ENCODE measurements at places on chromosomes 5 and 9. TPM values are rescaled to one million over a fixed set of nuclear protein-coding genes. Genes with fewer than 3 reads are reported as not detected.

DNA sequence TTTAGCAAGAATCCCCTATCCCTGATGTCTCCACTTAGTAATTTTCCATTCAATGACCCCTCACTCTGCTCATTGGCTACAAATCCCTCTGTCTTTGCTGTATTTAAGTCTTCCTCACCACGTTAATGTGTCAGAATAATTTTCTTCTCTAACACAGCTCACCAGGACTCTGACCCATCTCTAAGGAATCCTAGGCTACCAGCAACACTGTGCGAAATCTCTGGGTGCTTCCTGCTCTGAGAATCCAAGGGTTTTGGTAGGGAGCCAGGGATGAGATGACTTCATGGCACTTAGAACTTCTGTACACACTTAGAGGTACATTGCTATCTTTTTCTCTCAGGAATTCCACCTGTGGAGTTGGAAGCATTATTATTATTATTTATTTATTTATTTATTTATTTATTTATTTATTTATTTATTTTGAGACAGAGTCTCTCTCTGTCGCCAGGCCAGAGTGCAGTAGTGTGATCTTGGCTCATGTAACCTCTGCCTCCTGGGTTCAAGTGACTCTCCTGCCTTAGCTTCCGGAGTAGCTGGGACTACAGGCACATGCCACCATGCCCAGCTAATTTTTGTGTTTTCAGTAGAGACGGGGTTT is 53.5 kb downstream of the FOXI1 start:
- no peaks in the 10 kb centered on the region for H3K36me3 ChIP-seq
- no peaks in the 10 kb centered on the region for H3K4me1 ChIP-seq
- no peaks in the 10 kb centered on the region for H3K27me3 ChIP-seq
- no peak overlapping the region for H3K27ac ChIP-seq
- DNase-seq: no peak

DNA sequence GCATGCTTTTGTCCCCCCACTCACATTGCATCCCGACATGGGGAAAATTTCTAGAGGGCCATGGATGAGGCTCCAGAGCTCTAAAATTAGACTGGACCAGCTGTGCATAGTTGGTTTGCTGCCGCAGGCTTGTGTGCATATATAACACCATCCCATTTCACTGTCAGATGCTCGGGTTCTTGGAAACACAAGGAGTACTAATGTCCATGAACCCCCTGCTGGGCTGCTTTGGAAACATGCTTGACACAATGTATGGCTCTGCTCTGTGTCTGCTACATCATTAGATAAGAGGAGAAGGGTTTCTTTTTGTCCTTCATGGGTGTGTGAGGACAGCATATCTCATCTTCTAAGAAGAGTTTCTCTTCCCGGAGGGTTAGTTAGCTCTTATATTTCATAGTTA is 292.1 kb upstream of the RORB start:
- H3K4me1 ChIP-seq: no peaks in the 10 kb centered on the region
- no peak for DNase-seq
- H3K4me3 ChIP-seq: no peak overlapping the region
- H3K27me3 ChIP-seq: no peaks in the 10 kb centered on the region

- no peak overlapping the region for H3K4me3 ChIP-seq
- no peaks in the 10 kb centered on the region for H3K36me3 ChIP-seq
- no peak for DNase-seq
- no peaks in the 10 kb centered on the region for H3K4me1 ChIP-seq
- peaks cover 3% of the 10 kb centered on the region for H3K27me3 ChIP-seq
- H3K27ac ChIP-seq: no peak overlapping the region
These were observed 395.3 kb downstream of the OSTF1 start for GRCh38 chr9:75483636-75484035.

The DIPK1B gene
- 0.11 TPM for total RNA-seq

- H3K27ac ChIP-seq: no peak overlapping the region
- H3K36me3 ChIP-seq: peaks cover 5% of the 10 kb centered on the region
- DNase-seq: no peak
These were observed 17.3 kb upstream of the ZBTB34 start for GRCh38 chr9:126842977-126843799.

- H3K27me3 ChIP-seq: no peaks in the 10 kb centered on the region
- no peaks in the 10 kb centered on the region for H3K36me3 ChIP-seq
- H3K4me3 ChIP-seq: no peak overlapping the region
- no peak for DNase-seq
These were observed 301.5 kb downstream of the KCTD16 start for GRCh38 chr5:144472221-144472620.

The ANGPTL2 gene
- total RNA-seq: not detected

DNA sequence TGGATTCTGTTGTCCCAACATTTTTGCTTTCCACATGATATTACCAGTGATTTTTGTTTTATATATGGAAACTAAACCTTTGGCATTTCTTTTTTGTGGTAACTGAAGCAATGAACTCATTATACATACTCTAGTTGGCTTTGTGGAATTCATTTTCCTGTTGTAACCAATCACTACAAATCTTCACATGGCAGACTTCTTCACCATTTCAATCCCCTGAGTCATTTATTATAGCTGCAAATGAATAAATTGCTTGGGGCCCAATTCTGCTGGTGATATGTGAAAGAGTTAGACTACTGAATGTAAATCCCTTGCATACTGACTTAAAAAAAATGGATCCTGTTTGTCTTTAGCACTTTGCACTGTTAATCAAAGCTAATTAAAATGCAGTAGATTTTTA is 1709.6 kb upstream of the WWC1 start:
- no peak overlapping the region for H3K4me3 ChIP-seq
- no peaks in the 10 kb centered on the region for H3K4me1 ChIP-seq
- no peak for DNase-seq
- no peak overlapping the region for H3K27ac ChIP-seq
- H3K27me3 ChIP-seq: no peaks in the 10 kb centered on the region

- no peaks in the 10 kb centered on the region for H3K36me3 ChIP-seq
- H3K4me3 ChIP-seq: no peak overlapping the region
- DNase-seq: no peak
- no peaks in the 10 kb centered on the region for H3K4me1 ChIP-seq
- no peak overlapping the region for H3K27ac ChIP-seq
These were observed 304.6 kb downstream of the SLCO4C1 start for GRCh38 chr5:101991486-101991885.

The PCDHGC3 gene
- total RNA-seq: not detected

- peaks cover 25% of the 10 kb centered on the region for H3K36me3 ChIP-seq
- H3K4me3 ChIP-seq: no peak overlapping the region
- H3K4me1 ChIP-seq: peaks cover 5% of the 10 kb centered on the region
- DNase-seq: no peak
These were observed 83.8 kb upstream of the GNA14 start for GRCh38 chr9:77731930-77732329.

The HTR1A gene
- not detected for total RNA-seq

The SPINK4 gene
- not detected for total RNA-seq

GRCh38 chr9:34611811-34612787 is at the start of gene RPP25L:
TSS of gene RPP25L (minus strand) at chr9:34612097. CDS start at chr9:34611296, 801 bp downstream.
- peak within 1 kb of the TSS; percentile 92 for H3K27ac ChIP-seq
- peaks cover 14% of the 10 kb centered on the region for H3K4me1 ChIP-seq
- peaks cover 8% of the 10 kb centered on the region for H3K36me3 ChIP-seq
- H3K4me3 ChIP-seq: peak within 1 kb of the TSS; percentile 94
- peak; percentile 97 for DNase-seq

GRCh38 chr5:20335978-20336377 is 348.0 kb upstream of the CDH18 start:
- H3K4me3 ChIP-seq: no peak overlapping the region
- no peak for DNase-seq
- H3K27ac ChIP-seq: no peak overlapping the region
- no peaks in the 10 kb centered on the region for H3K27me3 ChIP-seq
- H3K4me1 ChIP-seq: no peaks in the 10 kb centered on the region

DNA sequence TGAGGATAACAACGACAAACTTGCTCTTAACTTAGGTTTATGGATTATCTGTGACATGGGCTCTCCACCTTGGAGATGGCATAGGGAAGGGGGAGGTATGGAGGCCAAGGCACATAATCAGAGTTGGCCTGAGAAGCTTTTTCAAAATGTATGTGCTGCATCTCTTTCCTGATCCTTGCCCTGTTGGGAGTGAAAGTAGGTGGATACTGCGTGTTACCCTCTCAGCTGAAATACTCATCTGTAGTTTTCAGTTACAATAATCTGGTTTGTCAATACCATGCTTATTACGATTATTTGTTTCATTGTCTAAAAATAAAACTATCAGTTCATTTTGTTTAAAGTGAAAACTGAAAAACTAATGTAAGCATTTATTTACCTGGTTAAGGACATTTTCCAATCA is 86.7 kb downstream of the SLC44A1 start:
- no peak overlapping the region for H3K27ac ChIP-seq
- peaks cover 2% of the 10 kb centered on the region for H3K4me1 ChIP-seq
- DNase-seq: no peak

The TAF11L5 gene
- not detected for total RNA-seq

The SLC34A1 gene
- total RNA-seq: 2.1 TPM

GRCh38 chr9:93128011-93128714 is 5.9 kb downstream of the NINJ1 start:
- H3K27ac ChIP-seq: peak overlapping the region; percentile 47
- peaks cover 4% of the 10 kb centered on the region for H3K36me3 ChIP-seq
- H3K27me3 ChIP-seq: no peaks in the 10 kb centered on the region
- peaks cover 40% of the 10 kb centered on the region for H3K4me1 ChIP-seq

DNA sequence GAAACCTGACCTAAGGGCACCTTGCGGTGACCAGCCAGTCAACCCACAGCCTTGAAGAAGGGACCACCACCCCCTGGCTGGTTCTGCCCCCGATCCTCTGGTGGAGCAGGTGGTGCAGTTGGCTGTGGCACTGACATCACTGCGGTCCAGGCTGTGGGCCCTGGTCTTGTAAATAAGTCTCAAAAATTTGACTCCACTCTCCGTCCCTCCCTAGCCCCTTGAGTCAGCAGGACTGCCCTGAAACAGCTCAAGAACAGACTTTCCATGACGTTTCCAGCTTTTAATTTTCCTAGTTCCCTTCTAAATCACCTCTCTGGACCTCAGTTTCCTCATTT is 134.8 kb upstream of the BOD1 start:
- no peak for DNase-seq
- H3K27ac ChIP-seq: no peak overlapping the region
- no peaks in the 10 kb centered on the region for H3K36me3 ChIP-seq
- no peaks in the 10 kb centered on the region for H3K4me1 ChIP-seq

GRCh38 chr9:128992995-128993394 is 35.1 kb downstream of the SH3GLB2 start:
- H3K27ac ChIP-seq: no peak overlapping the region
- peaks cover 35% of the 10 kb centered on the region for H3K36me3 ChIP-seq
- no peak overlapping the region for H3K4me3 ChIP-seq
- no peaks in the 10 kb centered on the region for H3K4me1 ChIP-seq

GRCh38 chr9:89447416-89447815 is 50.5 kb downstream of the SEMA4D start:
- peaks cover 29% of the 10 kb centered on the region for H3K36me3 ChIP-seq
- no peaks in the 10 kb centered on the region for H3K27me3 ChIP-seq
- DNase-seq: no peak
- H3K4me3 ChIP-seq: no peak overlapping the region
- H3K4me1 ChIP-seq: peaks cover 76% of the 10 kb centered on the region
- H3K27ac ChIP-seq: peak overlapping the region; percentile 82

DNA sequence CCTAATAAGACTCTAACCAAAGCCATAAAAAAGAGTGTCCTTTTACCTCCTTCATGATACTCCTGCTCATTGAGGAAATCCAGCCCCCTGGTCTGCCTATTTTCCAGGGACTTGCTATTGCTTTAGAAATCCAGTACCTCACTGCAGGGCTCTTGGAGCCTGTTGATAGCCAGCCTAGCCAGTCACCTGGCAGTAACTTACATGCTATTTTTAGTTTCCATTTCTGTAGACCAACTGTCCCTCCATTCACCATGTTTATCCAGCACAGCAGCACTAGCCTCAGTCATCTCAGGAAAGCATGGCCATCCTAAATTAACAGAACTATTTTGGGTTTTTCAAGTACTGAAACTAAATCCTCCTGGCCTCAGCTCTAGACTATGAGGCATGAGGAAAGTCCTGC is 91.5 kb upstream of the PHF24 start:
- H3K4me3 ChIP-seq: no peak overlapping the region
- H3K36me3 ChIP-seq: no peaks in the 10 kb centered on the region
- no peaks in the 10 kb centered on the region for H3K4me1 ChIP-seq
- H3K27me3 ChIP-seq: peaks cover 6% of the 10 kb centered on the region
- DNase-seq: no peak

GRCh38 chr5:3381206-3381825 is 214.3 kb upstream of the IRX1 start:
- no peak for DNase-seq
- no peaks in the 10 kb centered on the region for H3K27me3 ChIP-seq
- no peaks in the 10 kb centered on the region for H3K4me1 ChIP-seq

DNA sequence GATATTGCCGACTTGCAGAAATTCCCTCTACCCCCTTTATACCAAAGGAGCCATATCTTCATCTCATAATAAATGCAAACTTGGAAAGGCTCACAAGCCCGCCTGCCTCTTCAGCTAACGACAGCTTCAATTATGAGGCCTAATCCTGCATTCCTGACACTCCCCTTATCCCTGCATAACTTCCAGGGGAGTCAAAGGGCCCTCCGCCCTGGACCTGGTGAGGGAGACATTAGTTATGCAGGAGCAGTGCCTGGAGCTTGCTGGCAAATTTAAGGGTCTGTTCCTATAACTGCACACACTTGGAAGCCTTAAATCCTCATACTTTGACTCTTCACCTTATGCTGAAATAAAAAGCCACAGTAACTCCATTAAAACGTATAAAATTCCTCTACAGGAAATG is 617.9 kb downstream of the BNC2 start:
- H3K27ac ChIP-seq: no peak overlapping the region
- no peak overlapping the region for H3K4me3 ChIP-seq
- peaks cover 2% of the 10 kb centered on the region for H3K27me3 ChIP-seq
- peaks cover 1% of the 10 kb centered on the region for H3K4me1 ChIP-seq
- H3K36me3 ChIP-seq: no peaks in the 10 kb centered on the region

The LCN6 gene
- not detected for total RNA-seq

The ALDOB gene
- total RNA-seq: not detected

The DRD1 gene
- not detected for total RNA-seq

DNA sequence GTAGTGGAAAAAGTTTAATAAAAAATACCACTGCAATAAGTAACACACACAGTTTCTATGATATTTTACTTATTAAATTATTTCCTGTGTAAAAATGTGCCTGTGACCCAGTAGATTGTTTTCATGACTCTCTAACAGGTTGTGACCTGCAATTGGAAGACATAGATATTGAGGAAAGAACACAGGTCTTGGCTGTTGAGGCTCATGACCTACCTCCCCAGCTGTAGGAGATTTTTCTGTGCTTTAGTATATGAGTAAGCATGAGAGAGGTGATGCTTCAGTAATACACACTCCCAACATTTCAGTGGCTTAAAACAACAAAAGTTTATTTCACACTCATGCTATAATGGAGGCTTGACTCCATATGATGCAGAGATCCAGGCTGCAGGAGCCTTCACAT is 47.3 kb upstream of the TNC start:
- peaks cover 7% of the 10 kb centered on the region for H3K27me3 ChIP-seq
- no peaks in the 10 kb centered on the region for H3K4me1 ChIP-seq
- no peak overlapping the region for H3K27ac ChIP-seq
- H3K4me3 ChIP-seq: no peak overlapping the region

The CATSPER3 gene
- 0.44 TPM for total RNA-seq

The YTHDC2 gene
- total RNA-seq: 37.9 TPM

GRCh38 chr9:71515107-71515506 is 253.2 kb downstream of the CEMIP2 start:
- peaks cover 12% of the 10 kb centered on the region for H3K27me3 ChIP-seq
- H3K27ac ChIP-seq: no peak overlapping the region
- no peak overlapping the region for H3K4me3 ChIP-seq
- H3K4me1 ChIP-seq: peaks cover 2% of the 10 kb centered on the region
- no peaks in the 10 kb centered on the region for H3K36me3 ChIP-seq
- DNase-seq: no peak

All from activated naive CD8-positive, alpha-beta T cell treated with anti-CD3 and anti-CD28 coated beads, Interleukin-2, amount 10 ng/mL, durations not matched to agents 7 days and 5 days (primary cell).